ENCODE measurements at places on chromosomes 1 and 21.

DNA sequence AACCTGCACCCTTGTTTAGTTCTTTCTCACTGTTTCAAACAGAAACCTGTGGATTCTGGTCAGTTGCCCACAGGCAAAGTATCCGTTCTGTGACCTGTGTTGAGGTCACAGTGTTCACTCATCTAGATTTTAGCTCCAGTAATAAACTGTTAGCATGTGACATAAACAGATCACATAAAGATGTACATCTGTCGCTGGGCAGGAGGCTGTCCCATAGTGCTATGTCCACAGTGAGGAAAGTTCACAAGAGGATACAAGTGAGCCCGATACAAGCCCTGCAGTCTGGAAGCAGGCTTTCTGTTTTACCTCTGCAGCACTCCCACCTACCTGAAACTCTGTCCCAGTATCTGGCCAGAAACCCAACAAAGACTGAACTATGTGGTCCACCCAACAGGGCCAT, 28.4 kb downstream of the LMX1A start:
- no peak for DNase-seq

GRCh38 chr21:35323947-35324346, 274.8 kb upstream of the RUNX1 start:
- no peak for DNase-seq

- no peak for DNase-seq
Observed at GRCh38 chr1:29736582-29737188, 500.4 kb downstream of the PTPRU start.

GRCh38 chr1:84758476-84758875, 68.2 kb upstream of the SSX2IP start:
- DNase-seq = no peak

GRCh38 chr1:237817277-237817676, 73.4 kb downstream of the ZP4 start:
- DNase-seq = no peak

All from Panc1 (cell line).